ENCODE measurements at places on chromosomes 2 and 18.

DNA sequence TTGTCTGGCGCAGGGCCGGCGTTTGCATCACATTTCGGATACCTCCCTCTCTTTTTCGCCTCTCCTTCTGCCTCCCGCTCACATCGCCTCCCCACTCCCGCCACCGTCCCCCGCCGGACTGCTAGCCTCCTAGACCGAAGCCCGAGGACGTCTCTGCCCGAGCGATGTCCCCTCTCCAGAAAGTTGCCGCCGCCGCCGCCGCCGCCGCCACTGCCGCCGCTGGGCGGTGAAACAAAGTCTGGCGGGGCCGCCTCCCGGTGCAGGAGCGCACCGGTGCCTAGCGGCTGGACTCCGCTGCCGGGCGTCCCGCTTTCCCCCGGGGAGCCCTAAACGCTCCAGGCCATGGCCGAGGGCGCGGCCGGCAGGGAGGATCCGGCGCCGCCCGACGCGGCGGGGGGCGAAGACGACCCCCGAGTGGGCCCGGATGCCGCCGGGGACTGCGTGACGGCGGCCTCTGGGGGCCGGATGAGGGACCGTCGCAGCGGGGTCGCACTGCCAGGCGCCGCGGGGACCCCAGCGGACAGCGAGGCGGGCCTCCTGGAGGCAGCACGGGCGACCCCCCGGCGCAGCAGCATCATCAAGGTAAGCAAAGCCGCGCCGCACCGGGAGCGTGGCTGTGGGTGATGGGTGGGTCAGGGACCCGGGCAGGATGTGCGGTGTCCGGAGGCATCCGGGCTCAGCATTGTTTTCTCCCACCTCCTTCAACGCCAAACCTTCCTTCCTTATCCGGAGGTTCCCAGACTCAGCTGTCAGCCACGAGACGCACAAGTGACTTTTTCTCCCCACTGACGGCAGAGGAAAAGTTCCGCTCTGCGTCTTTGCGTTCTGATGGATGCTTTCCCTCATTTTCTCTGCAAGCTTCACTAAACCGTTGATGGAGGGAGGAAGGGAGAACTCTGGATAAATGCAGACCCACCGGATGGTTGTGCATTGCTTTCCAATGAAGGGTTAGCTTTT lies 643 bp downstream of the PLCL1 start:
- DNase-seq, result peak; percentile 27

- no peak for DNase-seq
Measured at GRCh38 chr2:234967870-234968208, 16.0 kb downstream of the SH3BP4 start.

DNA sequence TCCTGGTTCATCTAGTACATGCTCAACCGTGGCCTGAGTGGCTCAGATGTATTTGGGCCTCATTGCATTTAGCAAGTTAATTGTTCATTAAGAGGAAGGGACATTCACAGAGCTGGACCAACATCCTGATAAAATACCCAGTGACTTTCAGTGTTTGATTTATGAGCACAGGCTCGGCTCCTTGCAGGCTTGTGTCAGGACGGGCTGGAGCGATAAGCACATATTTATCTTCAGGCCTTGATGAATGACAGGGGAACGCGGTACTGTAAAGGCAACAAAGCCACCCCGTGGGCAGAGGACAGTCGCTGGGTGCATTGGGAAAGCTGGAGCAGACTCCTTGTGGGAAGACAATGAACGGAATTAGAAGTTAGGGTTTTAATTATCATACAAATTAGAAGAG lies 548.6 kb upstream of the HS6ST1 start:
- no peak for DNase-seq

- no peak for DNase-seq
Measured at GRCh38 chr2:235556901-235557300, 63.1 kb downstream of the AGAP1 start.

GRCh38 chr2:196836440-196836839 lies 27.3 kb upstream of the C2orf66 start:
- no peak for DNase-seq

DNA sequence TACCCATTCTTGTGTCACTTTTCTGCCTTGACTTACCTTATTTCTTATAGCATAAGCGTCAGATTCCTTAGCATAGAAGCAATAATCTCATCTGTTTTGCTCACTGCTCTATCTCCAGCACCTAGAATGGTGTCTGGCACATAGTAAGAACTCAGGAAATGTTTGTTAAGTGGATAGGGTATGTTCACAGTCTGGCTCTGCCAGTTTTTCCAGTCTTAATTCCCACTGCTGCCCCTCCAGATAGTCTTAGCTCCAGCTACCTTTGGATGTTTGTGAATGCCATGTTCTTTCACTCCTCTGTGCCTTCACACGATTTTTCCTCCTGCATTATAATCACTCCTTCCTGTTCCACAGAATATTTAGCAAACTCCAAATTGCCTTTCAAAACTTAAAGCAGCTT lies 29.0 kb downstream of the DNAJC10 start:
- DNase-seq, result no peak

DNA sequence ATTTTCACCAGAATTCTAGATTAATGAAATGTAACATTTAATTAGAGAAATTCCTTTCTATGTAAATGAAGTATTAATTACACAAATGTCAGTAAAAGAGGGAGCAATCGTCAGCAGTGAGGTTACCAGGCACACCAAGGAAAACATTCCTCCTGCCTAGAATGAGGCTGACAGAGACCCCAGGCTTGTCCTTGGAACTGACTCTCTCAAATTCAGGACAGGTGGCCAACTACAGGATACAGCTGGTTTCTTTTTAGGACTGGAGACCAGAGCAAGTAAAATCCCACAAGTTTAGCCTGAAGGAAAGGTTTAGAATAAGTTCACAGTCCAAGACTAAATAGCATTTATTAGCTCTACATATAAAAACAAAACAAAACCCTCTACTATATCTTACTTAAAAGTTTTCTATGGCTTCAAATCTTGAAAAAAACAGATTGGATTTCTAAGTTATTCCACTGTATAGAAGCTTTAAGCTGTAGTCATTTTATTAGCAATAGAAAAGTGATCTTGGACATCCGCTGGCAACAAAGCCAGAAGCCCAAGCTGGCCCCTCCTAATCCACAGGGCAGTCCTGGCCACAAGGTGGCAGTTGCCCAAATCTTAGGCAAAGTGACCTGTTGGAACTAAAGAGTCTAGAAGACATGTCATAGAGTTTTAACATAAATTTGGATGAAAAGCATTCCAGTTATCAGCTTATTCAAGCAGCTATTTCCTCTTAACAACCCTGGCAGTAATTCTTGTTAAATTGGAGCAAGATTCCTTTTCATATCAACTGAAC lies 81.0 kb downstream of the SP3 start:
- peak; percentile 27 for DNase-seq

DNA sequence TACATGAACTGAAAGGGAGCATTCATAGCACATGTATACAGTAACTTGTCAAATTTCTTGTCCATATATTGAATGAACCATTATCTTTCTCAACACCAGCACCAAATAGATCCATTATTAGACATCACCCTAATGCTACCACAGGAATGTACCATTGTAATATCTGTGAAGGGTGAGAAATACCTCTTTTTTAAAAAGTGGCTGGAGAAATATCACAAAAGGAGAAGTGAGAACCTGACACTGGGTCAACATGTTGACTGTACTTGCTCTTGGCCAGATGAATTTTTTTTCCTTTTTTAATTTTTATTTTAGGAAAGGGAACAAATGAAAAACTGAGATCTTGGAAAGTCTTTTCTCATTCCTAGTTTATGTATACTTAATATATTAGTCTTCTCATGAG lies 63.5 kb downstream of the CAVIN2 start:
- DNase-seq, result no peak

- DNase-seq, result no peak
Measured at GRCh38 chr18:10164271-10165071, 250.7 kb downstream of the VAPA start.

- DNase-seq, result peak; percentile 80
Measured at GRCh38 chr2:158753641-158754611, 41.2 kb upstream of the DAPL1 start.

DNA sequence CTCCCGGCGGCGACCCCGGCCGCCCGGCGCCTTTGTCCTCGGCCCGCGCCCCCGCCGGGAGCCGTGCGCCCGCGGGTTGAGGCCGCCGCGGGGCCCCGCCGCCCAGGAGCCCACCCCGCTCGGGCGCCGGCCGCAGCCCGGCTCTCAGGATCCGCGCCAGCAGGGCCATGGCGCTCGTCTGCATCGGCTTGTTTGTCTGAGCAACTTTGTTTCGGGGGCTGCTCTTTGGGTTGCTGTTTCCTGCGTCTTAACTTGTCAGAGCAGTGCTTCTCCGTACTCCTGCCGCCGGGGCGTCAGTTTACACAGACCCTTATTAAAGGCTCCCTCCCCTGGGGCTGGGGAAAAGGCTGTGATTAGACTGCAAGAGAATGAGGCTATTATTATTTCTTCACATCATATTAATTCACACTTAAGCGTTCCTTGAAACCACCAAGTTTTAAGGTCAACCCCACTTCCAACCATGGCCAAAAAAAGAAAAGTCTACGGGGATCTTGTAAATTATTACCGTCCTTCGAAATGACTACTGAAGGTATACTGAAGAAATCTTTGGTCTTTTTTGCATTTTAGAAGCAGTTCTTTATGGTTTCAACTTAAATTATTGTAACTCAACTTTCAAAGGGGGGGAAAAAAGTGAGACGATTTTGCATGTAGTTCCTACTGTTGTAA lies at the start of gene CYP27C1:
CYP27C1 (minus strand) TSS at position 198 of the 666 bp plus-strand sequence; CDS start at position 169, 29 bp downstream.
- peak; percentile 64 for DNase-seq

DNA sequence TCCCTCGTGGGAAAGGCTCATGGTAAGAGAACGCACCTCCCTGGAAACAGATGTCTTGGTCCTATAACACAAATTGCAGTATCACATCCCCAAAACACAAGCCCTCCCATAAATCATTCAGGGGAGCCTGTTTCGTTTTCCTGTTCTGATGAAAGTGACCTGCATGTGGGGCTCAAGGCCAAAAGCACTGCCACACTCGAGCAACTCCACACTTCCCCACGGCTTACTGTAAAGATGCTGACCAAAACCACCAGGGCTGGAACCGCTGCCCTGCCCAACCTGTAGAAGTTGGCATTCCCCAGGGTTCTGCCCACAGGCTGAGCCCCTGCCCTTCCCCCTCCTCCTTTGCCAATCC lies 139.7 kb downstream of the BCL11A start:
- DNase-seq, result no peak

DNA sequence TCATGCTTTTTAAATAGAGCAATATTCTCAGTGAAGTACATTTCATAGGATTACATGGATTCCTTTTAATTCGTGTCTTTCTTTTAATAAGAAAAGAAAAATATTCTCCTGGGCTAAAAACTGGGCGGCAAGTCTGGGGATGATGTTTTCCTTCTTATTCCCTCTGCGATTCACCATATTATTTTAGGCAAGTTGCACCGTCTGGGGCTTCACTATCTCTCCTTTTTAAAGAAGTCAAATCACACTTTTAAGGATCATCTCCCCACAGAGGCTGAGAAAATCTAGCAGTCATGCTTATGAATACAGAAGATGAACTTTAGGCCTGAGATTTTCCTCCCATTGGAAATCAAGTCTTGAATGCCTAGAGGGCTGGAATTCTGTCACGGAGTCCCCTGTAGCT lies 104.1 kb downstream of the COPS8 start:
- no peak for DNase-seq

DNA sequence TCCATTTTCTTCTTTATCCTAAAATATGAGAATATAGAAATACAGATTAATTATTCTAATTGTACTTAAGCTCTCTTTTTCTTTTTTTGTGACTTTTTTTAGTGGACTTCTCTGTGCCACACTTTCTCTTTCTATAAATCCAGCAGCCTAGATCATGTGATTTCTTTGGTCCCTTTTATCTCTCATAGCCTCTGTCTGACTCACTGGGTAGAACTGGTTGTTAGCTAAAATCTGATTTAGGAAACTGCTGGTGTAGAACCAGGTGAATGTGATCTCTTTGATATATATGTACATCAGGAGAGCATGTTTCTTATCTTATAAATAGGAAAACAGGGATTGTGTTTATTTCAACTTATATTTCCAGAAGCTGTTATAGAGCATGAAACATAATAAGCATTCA lies 54.9 kb downstream of the VRK2 start:
- DNase-seq, result no peak

DNA sequence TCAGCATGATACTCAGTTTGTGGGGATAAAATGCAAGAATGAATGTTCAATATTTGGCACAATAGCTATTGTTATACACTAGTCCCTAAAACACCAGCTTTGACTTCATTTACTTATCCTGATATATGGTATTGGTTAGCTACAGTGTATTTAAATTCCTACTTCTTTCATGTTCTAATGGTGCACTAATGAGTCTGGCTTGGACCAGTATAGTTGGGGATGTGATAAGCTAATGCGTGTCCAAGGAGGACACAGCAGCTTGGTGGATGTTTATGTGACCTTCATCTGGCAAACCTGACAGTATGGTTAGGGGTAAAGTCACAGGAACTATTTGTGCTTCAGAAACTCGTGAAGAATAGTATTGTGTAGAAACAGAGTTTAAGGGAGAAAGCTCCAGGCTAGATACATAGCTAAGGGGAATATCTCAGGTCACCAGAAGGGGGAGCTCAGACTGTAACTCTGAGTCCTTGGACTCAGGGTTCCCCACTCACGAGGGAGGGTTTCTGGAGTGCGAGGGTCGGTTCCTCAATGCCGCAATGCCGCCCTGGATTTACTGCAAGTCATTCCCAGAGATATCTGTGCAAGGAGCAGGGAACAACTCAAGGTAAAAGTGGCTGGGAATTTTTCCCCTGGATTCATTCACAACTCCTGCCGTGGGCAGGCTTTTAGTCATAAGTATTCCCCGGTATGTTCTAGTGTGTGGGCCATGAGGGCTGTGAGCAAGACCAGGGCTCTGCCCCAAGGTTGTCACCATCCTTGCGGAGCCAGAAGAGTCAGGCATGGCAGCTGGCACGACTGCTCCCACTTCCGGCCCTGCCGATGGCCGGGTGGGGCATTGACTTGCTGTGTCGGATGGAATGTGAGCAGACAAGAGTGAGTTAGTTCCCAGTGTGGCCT lies 14.5 kb downstream of the IL1R2 start:
- DNase-seq, result peak; percentile 47

DNA sequence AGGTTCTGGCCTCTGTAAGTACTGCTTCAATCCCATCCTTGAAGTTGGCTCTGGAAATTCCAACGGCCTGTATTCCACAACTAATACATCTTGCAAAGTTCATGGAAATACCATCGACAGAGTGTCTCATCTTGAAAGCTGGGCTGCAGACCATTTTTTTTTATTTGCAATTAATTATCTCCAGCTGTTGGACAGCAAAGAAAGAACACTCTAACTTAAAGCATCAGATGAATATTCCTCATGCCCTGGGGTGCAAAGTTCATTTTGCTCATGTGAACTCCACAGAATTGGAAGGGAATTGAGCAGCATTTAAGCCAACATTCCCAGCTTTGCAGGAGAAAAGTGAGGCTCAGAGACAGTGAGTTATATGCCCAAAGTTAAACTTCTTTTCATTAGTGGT lies 96.5 kb upstream of the PIEZO2 start:
- no peak for DNase-seq

- no peak for DNase-seq
Measured at GRCh38 chr2:178909507-178909906, 102.3 kb upstream of the TTN start.

- no peak for DNase-seq
Measured at GRCh38 chr2:170455617-170456426, 259.3 kb upstream of the SP5 start.

- no peak for DNase-seq
Measured at GRCh38 chr2:19187323-19188020, 171.0 kb downstream of the OSR1 start.

- no peak for DNase-seq
Measured at GRCh38 chr2:168515502-168515901, 59.4 kb downstream of the CERS6 start.

GRCh38 chr2:28766070-28766469 lies 14.4 kb downstream of the PPP1CB start:
- no peak for DNase-seq

- no peak for DNase-seq
Measured at GRCh38 chr2:75565472-75566462, 5.0 kb upstream of the EVA1A start.

GRCh38 chr18:43627848-43628530 lies 350.7 kb upstream of the SYT4 start:
- peak; percentile 15 for DNase-seq

Data from ELF-1 (cell line).